ENCODE measurements at places on chromosomes 6 and 20.

DNA sequence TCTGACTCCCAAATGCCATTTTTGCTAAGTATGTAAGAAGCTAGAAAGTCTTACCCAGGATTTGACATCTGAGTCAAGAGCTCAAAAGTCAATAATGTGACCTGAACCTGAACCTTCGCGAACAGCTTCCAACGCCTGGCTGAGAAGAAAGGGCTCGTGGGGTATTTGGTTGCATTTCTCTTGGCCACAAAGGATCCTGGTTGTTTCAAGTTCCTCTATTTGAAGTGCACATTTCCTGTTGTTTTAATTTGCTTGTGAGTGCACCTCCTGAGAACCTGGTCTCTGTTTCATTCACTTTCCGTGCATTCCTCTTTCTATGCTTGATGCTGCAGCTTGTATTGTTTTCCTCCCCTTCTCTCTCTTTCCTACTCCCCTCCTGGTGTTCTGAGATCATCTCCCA, 212.5 kb downstream of the FOXA2 start:
- ATAC-seq, result no peak

GRCh38 chr6:129653229-129653628, 56.7 kb downstream of the ARHGAP18 start:
- no peak for ATAC-seq

- ATAC-seq, result no peak
These were observed 189.3 kb downstream of the PREX1 start for GRCh38 chr20:48638546-48638945.

DNA sequence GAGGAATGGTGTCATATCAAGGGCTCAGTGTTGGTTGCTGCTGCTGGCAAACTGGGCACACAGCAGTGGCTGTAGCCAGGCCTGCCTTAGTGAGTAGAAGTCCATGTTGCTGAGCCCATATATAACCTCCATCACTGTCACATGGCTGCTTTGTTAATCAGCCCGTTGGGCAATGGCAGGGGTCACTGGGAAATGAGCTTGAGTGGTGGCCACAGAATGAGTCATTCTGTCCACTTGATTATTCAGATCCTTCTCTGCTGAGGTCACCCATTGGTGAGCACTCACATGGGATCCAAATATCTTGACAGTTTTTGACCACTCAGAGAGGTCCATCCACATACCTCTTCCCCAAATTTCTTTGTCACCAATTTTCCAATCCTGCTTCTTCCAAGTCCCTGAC, 898.9 kb upstream of the EYS start:
- ATAC-seq, result no peak

Data from activated CD4-positive, CD25-positive, alpha-beta regulatory T cell treated with anti-CD3 and anti-CD28 coated beads, Interleukin-2, amount 50 U/mL, for 24 hours (primary cell).